ENCODE measurements at places on chromosomes 13 and 19. TPM values are rescaled to one million over a fixed set of nuclear protein-coding genes. Genes with fewer than 3 reads are reported as not detected.

CASP14 gene
- not detected for total RNA-seq

NLRP4 gene
- total RNA-seq, result not detected

GPC6 gene
- total RNA-seq, result 0.07 TPM

ZNF415 gene
- 0.44 TPM for total RNA-seq

SPRY2 gene
- total RNA-seq, result 6.8 TPM

TPP2 gene
- total RNA-seq, result 55.9 TPM

DPF1 gene
- 5.7 TPM for total RNA-seq

PTH2 gene
- 0.60 TPM for total RNA-seq

FGF9 gene
- total RNA-seq, result not detected

SRRM5 gene
- total RNA-seq, result 0.18 TPM

DNA sequence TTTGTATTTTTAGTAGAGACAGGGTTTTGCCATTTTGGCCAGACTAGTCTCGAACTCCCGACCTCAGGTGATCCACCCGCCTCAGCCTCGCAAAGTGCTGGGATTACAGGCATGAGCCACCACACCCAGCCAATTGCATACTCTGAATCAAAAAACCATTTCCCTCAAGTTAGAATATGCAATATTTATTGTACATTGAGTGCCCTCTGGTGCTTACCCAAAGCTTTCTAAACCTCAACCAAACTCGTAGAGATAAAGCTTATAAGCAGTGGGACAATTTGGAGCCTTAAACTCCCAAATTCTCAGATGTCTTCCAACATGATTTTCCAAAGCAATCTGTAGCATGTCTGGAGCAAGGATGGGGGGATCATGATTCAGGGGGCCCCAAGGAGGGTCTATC, 22.4 kb downstream of the RFXAP start:
- no peak overlapping the region for H3K4me3 ChIP-seq
- DNase-seq, result no peak

DNA sequence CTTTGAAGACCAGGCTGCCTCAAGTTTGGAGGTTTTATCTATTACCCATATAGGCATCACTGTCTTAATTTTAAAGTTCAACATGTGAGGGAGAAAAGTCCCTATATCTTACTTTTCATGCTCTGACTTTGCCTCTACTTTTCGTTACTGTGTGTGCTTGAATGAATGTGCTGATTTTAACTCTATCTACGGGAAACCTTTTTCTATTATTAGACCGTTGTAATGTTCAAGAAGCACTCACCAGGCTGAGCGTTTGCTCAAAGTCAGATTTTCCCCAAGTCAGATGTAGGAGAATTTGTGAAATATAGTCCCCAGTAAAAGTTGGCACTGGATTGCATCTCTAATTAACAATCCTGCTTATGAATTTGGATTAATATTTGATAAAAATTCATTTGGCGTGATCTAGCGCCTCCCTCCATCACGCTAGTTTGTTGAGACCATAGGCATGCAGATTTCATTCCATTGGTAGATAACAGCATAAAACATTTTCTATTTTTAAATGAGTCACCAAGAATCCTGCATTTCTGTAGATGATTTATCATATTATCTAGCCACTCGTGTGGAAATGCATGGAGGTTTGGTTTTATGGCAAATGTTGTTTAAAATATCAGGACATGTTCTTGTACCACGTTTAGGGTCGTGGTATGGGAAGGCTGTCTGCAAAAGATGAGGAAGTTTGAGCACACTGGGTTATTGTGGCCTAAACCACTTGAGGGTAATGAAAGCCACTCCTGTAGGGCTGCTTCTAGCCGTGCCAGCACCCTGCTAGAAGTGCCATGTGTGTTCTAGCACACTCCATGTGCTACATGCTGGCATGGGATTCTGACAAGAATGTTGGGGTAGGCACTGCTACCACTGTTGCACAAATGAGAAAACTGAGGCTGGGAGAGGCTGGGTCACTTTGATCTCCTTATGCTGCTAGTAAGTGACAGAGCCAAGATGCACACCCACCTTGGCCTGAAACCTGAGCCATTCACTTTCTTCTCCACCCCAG, 179.4 kb downstream of the FGF9 start:
- no peaks in the 10 kb centered on the region for H3K4me1 ChIP-seq
- no peaks in the 10 kb centered on the region for H3K27me3 ChIP-seq
- H3K27ac ChIP-seq, result no peak overlapping the region
- no peak for DNase-seq

DNA sequence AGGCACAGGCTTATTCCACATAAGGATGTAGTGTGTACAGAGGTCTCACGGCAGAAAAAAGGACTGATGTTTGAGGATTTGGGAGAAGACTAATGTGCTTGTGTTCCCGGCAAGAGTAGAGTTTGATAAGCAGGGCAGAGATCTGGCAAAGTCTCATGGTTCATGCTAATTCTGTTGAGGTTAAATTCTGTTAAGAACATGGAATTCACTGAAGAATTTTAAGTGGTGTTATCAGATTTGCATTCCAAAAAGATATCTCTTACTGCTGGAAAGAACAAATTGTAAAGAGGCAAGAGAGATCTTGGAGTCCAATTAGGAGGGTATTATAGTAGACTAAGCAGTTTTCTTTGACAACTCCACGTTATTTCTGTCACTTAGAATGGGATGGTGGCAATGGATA, 348.3 kb downstream of the TDRD3 start:
- no peak overlapping the region for H3K27ac ChIP-seq
- H3K4me3 ChIP-seq, result no peak overlapping the region
- H3K4me1 ChIP-seq, result no peaks in the 10 kb centered on the region
- no peaks in the 10 kb centered on the region for H3K27me3 ChIP-seq
- DNase-seq, result no peak

- no peak for DNase-seq
- H3K27ac ChIP-seq, result no peak overlapping the region
- no peaks in the 10 kb centered on the region for H3K4me1 ChIP-seq
These were observed 112.7 kb downstream of the OLFM4 start for GRCh38 chr13:53141336-53141735.

- H3K36me3 ChIP-seq, result no peaks in the 10 kb centered on the region
- DNase-seq, result no peak
- no peak overlapping the region for H3K4me3 ChIP-seq
- H3K27ac ChIP-seq, result no peak overlapping the region
- H3K27me3 ChIP-seq, result no peaks in the 10 kb centered on the region
- H3K4me1 ChIP-seq, result no peaks in the 10 kb centered on the region
These were observed 106.1 kb downstream of the STARD13 start for GRCh38 chr13:33179463-33179862.

GRCh38 chr19:16000024-16000663, 51.3 kb downstream of the OR10H4 start:
- no peak overlapping the region for H3K4me3 ChIP-seq
- DNase-seq, result no peak
- H3K4me1 ChIP-seq, result no peaks in the 10 kb centered on the region
- H3K27me3 ChIP-seq, result peaks cover 17% of the 10 kb centered on the region

GRCh38 chr13:109665781-109666249, 120.6 kb downstream of the IRS2 start:
- H3K4me3 ChIP-seq, result no peak overlapping the region
- H3K4me1 ChIP-seq, result no peaks in the 10 kb centered on the region
- no peaks in the 10 kb centered on the region for H3K36me3 ChIP-seq
- DNase-seq, result no peak
- no peak overlapping the region for H3K27ac ChIP-seq
- H3K27me3 ChIP-seq, result peaks cover 28% of the 10 kb centered on the region

DNA sequence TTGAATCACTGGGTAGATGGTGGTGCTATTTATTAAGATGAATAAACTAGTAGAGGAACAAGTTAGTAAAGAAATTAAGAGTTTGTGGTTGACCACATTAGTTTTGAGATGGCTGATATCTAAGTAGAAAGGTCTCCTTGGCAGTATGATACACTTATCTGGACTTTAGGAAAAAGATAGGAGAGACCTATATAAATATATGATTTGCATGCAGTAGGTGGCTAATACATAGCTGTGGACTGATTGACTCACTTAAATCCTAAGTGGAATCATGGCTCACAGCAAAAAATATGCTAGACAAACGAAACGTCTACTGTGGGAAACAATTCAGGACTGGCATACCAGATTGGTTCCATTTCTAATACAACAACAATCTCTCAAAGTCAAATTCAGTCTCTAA, 92.0 kb downstream of the CAB39L start:
- H3K27ac ChIP-seq, result no peak overlapping the region
- H3K4me1 ChIP-seq, result no peaks in the 10 kb centered on the region
- H3K36me3 ChIP-seq, result no peaks in the 10 kb centered on the region
- no peak for DNase-seq
- H3K27me3 ChIP-seq, result no peaks in the 10 kb centered on the region
- H3K4me3 ChIP-seq, result no peak overlapping the region

DNA sequence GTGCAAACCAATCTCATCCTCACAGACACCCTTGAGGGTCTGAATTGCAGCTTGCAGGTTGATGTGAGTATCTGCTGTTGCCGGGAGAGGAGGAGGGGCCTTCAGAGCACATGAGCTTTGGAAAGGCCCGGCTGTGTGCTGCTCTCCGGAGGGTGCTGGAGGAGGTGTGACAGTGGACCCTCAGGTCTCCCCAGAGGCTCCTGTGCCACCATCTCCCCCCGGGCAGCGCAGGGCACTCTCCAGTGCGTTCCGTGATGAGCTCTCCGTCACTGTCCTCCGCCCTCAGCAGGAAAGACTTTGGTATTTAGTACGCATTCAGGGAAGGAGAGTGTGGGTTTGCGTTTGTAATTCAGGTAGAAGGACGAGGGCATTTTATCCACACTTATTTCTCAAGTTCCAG, 20.0 kb downstream of the LAMP1 start:
- no peak overlapping the region for H3K27ac ChIP-seq
- H3K4me3 ChIP-seq, result no peak overlapping the region
- H3K27me3 ChIP-seq, result no peaks in the 10 kb centered on the region

DNA sequence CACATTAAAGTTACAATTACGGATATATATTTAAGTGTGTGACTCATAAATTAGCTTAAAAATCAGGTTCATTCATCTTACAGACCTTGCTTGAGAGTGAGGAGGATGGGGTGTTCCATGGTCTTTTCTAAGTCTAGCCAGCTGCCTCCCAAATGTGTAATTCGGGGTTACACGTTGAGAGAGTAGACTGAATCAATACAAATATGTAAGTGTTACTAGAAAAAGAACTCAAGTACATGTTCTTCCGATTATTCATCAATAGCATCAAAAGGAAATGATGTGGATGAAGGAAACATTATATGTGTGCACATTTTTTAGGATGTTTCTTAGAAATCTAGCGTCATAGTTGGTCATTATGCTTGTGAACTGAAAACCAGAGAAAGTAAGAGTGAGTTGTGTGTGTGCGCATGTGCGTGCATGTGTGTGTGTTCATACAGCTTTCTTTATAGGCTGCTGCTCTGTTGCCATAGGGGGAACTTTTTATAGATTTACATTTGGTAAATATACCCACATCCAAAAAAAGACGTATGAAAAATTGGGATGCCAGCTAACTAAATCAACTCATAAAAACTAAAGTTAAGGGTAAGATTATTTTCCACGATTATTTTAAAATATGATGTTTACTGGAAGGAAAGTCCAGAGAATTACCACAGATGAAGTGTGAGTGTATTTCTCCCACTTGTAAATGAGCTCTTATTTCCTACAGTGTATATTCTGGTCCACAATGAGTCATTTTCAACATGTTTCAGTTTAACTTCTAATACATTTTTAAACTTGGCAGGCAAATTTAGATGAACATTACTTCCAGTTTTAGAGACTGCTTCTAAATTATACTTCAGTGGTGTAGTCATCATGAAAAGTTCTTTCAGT, 82.4 kb downstream of the PIBF1 start:
- H3K4me3 ChIP-seq, result no peak overlapping the region
- no peaks in the 10 kb centered on the region for H3K27me3 ChIP-seq
- no peaks in the 10 kb centered on the region for H3K4me1 ChIP-seq
- no peak for DNase-seq

- no peaks in the 10 kb centered on the region for H3K4me1 ChIP-seq
- no peak for DNase-seq
These were observed 77.0 kb downstream of the STARD13 start for GRCh38 chr13:33208290-33209220.

DNA sequence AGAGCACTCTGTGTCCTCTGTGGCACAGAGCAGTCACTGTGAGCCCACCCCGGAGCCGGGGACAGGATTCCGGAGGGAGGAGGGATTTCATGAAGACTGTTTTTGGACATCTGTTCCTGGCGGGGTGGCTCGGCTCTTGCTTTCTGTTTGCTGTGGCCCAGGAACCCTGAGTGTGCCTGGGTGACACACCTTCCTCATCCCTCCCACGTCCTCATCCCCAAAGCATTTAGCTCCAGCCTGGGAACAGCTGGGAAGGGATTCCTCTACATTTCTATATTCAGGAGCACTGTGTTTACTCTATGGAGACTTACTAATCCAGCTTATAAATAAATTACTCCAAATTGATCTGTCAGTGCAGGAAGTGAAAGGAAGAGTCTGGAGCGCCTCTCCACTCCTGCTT, 97.8 kb upstream of the UBL3 start:
- H3K27ac ChIP-seq, result no peak overlapping the region
- no peaks in the 10 kb centered on the region for H3K36me3 ChIP-seq
- no peak for DNase-seq
- no peaks in the 10 kb centered on the region for H3K4me1 ChIP-seq
- H3K27me3 ChIP-seq, result peaks cover 29% of the 10 kb centered on the region
- H3K4me3 ChIP-seq, result no peak overlapping the region

- H3K36me3 ChIP-seq, result no peaks in the 10 kb centered on the region
- no peak overlapping the region for H3K27ac ChIP-seq
- no peak for DNase-seq
- peaks cover 9% of the 10 kb centered on the region for H3K4me1 ChIP-seq
- no peak overlapping the region for H3K4me3 ChIP-seq
These were observed 319 bp downstream of the FRY start for GRCh38 chr13:32031815-32032370.

GRCh38 chr19:57441979-57442752, 7.0 kb downstream of the ZNF749 start:
- peaks cover 43% of the 10 kb centered on the region for H3K36me3 ChIP-seq
- no peaks in the 10 kb centered on the region for H3K27me3 ChIP-seq

GRCh38 chr13:33796095-33796494, 21.9 kb upstream of the RFC3 start:
- H3K4me1 ChIP-seq, result no peaks in the 10 kb centered on the region
- no peak overlapping the region for H3K27ac ChIP-seq
- no peak overlapping the region for H3K4me3 ChIP-seq
- no peaks in the 10 kb centered on the region for H3K36me3 ChIP-seq
- no peaks in the 10 kb centered on the region for H3K27me3 ChIP-seq

DNA sequence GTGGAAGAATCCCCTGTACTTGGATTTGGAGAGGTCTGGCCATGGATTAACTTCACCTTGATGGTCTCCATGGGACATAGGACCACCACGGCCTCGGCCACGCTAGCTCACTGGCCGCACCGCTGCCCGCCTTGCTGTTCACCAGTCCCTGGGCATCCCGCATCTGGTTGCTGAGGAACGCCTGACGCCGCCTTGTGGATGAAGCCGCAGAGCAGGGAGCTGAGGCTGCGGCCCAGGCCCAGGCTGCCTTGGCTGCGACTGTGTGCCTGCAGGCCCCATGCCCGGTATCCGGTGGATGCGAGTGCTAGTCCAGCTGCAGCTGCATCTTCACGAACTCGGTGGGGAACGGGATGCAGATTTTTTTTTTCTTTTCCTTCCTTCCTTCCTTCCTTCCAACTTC, 1407.1 kb downstream of the UQCRFS1 start:
- no peak for DNase-seq
- no peak overlapping the region for H3K4me3 ChIP-seq
- H3K4me1 ChIP-seq, result no peaks in the 10 kb centered on the region
- no peak overlapping the region for H3K27ac ChIP-seq
